Cerebellar nuclear complex (tissue), 1 donor: ENCODE measurements at places on chromosomes 3 and 15.

DNA sequence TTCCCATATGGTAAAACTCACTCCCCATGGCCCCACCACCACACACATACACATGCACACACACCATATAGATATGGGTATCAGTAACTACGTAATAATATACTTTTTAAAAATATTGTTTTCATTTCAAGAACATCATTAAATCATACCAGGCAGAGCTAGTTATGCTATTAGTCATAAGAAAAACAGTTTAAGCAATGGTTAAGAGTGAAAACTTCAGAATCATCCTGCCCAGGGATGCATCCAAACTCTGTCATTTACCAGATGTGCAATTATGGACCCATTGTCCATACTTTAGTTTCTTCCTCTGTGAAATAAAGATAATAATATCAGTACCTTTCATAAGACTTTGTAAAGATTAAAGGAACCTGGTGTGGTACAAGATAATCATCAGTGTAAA, 608.3 kb downstream of the RBMS3 start:
- no peak for DNase-seq

- no peak for DNase-seq
These were observed 230.7 kb downstream of the ATP8B4 start for GRCh38 chr15:49888323-49888693.

GRCh38 chr3:11283139-11283475, 10.9 kb downstream of the ATG7 start:
- DNase-seq: no peak

DNA sequence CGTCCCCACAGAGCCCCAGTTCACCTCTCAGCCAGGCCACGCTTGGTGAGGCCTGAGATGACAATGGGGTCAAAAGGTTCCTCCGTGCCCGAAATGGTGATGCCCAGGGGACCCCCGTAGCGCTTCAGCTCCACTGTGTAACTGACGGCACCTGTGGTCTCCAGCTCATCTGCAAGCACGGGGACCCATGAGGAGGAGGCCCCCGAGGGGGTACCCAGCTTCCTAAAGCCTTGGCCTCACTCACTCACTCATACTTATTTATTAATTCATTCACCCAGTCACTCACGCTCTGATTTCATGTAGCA, 30.4 kb downstream of the GRIP2 start:
- DNase-seq: no peak

DNA sequence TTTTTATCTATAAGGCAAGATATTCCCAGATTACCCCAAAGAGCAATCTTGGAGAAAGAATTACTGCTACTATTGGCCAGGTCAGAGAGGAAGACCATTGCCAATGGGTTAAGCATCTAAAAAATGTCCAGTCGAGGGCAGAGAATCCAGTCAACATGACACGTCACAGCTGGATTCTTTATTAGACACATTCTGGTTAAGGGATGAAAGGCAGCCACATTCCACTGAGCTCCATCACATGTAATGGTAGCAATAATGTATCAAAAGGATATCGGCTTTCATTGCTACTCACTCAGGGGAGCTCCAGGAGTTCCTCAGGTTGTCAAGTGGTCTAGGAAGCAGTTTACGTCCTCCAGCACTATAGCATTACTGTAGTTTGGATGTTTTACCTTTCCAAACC, 421.1 kb downstream of the PLOD2 start:
- DNase-seq: no peak

GRCh38 chr3:43160664-43161063, 54.8 kb upstream of the POMGNT2 start:
- no peak for DNase-seq

DNA sequence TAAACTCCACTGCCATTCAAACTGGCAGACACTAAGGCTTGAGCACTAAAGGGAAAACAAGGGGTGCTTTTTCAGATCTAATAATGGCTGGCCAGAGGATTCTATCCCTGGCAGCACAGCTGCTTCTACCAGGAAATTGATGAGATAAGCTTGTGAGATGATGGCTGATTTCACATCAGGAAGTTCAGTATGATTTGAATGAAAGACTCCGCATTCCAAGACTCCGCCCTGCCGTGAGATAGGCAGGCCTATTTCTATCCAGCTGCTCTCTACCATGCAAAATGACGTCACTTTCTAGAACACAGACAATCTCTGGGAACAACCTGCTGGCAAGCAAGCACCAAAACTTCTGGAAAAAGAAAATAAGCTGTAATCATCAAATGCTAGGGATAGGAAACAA, 171.8 kb downstream of the WDR76 start:
- DNase-seq: no peak

DNA sequence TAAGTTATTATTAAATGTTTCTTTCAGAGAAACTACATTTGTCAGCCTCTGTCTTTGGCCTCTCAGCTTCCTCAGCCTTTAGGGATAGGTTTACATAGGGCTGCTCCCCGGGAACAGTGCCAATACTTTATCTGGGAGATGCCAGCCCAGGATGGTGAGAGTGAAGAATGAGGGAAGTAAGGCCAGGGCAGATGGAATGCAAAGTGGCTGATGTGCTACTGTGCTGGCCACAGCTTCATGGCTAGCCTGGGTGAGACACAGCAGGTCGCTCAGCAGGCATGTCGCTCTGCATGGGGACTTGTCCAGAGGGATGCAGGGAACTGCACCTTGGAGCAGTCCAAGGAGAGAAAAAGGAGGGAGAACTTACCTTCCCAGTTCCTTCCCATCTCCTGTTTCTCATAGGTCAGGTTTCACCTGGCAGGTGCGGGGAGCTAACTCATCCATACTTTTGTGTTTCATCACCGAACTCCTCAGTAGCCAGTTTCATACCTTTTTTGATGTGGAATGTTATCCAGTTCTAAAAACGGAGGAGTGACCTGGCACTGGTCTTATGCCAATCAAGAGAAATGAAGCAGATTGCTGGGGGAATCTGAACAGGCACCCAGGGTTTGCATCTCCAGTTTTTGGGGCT, 30.9 kb upstream of the C15orf39 start:
- DNase-seq: no peak

DNA sequence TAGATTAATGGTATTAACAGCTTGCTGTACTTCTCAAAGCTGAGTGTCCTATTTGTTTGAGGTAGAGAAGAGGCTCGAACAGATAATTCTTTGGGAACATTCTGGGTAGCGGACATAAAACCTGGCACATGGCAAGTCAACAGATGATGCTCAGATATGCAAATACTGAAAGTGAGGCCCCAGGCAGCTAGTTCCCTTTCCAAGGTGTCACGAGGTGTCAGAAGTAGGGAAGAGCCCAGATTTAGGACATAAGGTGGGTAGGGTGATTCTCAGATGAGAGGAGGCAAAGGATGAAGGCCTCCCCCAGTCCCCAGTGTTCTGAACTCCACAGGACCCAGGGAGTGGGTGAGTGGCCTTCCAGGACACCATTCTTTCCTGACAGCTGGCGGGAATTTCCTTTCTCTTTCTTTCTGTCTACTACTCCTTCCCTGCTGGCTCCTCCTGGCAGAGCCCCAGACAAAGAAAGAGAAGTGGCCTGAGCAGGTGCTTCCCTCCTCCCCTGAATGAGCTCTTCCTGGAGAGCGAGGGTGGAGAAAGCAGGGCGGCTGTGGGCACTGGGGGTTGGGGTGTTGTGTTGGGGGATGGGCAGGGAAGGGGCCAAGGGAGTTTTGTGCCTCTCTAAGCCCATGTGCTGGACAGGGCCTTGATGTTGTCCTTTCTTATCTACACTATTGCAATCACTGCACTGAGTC, 87.5 kb downstream of the CORO2B start:
- DNase-seq: no peak

- DNase-seq: no peak
These were observed 7.4 kb upstream of the BHLHE40 start for GRCh38 chr3:4971838-4972237.

- no peak for DNase-seq
These were observed 138.3 kb downstream of the ANXA2 start for GRCh38 chr15:60259469-60259868.

DNA sequence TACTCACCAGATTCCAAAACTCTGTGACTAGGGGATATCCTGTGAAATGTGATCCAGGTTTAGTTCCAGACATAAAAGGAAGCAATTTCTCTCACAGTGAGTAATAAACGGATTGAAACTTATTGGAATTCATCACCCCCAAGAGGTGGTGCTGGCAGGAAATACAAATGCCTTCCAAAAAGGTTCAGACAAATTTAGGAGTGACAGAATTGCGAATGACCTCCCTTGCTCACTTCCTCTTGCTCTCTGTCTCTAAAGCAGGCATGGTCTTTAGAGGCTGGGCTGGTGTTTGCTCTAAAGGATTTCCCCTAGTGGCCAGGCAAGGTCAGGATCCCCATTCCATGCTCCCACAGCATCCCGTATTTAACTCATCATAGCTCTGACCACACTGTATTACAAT, 449.4 kb upstream of the PPP2R3A start:
- DNase-seq: no peak

DNA sequence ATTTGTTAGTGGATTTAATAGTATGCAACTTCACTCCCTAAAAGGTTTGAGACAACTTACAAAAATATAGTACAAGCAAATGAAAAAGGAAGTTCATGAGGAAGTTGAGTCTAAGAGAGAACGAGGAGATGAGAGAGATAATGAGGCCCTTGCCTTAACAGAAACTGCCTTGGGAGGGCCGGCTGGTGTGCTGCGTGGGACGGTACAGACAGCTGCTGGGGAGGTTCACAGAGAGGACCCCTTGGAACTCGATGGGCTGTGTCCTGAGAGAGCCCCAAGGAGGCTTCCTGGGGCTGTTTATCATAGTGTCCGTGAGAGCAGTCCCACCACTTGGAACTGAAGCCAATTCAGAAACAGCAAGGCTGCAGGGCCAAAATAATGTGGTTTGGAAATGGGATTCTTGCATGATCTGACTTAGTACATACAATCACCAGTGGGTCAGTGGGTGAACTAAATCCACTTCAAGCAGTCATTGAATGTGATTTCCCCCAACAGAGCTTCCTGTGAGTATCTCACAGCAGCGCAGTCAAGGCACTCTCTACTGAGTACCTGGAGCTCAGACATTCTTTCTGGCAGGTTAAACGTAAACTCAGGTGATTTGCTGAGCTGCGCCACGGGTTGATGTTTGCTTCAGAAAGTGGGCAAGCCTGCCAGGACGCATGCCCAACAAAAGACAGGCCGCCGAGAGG, 90.8 kb downstream of the CRTC3 start:
- no peak for DNase-seq

GRCh38 chr3:174219738-174220137, 639.4 kb upstream of the NAALADL2 start:
- no peak for DNase-seq

DNA sequence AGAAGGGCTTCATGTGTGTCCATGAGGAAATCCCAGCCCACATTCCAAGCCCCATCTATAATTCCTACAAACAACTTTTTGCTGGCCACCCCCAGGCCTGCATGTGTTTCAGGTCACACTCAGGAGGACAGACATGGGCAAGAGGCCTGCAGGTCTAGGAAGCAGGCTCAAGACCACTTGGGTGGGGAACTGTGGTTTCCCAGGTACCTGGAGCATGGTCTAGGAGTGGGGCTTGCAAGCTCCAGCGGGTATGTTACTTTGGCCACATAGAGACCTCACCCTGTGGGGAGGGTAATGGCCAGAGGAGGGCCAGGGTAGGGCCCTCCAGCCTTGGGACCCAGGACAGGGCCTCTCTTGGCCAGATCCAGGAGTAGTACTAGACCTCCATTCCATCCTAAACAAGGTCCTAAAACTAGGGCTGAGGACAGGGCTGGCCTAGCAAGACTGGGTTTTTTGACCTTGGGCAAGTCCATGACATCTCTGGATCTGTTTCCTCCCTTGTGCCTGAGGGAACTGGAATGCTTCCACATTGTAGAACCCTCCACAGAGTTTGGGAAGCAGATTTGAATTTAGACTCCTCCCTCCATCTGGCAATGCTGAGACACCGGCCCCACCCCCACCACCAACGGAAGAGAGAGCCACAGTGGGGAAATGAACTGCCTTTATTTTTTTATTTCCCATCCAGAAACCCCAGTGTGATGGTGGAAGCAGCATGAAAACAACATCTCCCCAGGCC, 22.3 kb downstream of the EAF1 start:
- no peak for DNase-seq

DNA sequence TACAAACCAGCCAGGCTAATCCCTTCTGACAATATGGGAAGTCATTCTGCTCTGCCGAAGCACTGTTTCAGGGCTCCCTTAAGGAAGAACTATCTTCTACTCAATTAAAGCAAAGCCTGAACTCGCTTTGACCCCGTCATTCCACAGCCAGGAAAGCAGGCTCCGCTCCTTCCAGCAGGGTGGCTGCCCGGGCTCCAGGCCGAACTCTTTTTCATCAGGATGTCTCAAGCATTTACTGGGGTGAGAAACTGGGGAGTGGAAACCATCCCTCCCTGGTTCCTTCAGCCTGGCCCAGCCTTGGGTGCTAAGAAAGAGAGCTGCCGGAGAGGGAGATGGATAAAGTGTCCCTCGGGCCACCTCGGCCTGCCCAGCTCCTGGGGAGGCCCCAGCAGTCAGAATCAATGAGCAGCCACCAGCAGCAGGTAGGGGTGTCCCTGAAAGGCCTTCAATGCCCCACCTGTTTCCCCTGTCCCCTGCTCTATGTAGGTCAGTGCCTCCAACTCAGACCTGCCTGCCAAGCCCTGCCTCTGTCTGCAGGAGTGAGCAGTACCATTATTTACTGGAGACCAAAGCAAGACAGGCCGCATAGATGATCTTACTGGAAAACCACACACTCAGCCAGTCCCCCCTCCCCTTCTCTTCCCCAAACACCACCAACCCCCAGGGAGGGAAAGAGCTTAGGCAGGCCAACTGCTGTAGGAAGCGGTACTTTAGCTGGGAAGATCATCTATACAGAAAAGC, 225.6 kb upstream of the TLE3 start:
- no peak for DNase-seq

DNA sequence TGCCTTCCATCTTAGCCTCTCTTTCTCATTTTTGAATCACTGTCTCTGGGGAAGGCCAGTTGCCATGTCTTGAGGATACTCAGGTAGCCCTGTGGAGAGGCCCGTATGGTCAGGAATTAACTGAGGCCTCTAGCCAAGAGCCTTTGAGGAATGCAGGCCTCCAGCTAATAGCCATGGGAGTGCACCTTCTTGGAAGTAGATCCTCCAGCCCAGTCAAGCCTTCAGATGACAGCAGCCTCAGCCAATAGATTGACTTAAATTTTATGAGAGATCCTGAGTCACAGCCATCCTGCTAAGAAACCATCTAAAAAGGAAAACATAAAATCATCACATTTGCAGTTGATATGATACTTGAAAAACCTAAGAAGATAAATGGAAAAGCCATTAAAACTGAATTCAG, 112.5 kb upstream of the BNIP2 start:
- no peak for DNase-seq

GRCh38 chr3:52182196-52182595, 15.8 kb upstream of the ALAS1 start:
- no peak for DNase-seq

- no peak for DNase-seq
These were observed 24.4 kb upstream of the TNFAIP8L3 start for GRCh38 chr15:51119120-51119519.
